Frontal cortex (tissue), 4 donors: ENCODE measurements at places on chromosomes 5 and 9. TPM values are rescaled to one million over a fixed set of nuclear protein-coding genes. Genes with fewer than 3 reads are reported as not detected.
A peak's percentile ranks its signal among the peaks of the same experiment; 100 is the strongest.

GRCh38 chr5:134466241-134467069, 54.8 kb upstream of the CDKN2AIPNL start:
- peak; percentile 58 for DNase-seq

- DNase-seq: peak; percentile 17
These were observed 4.5 kb downstream of the LMX1B start for GRCh38 chr9:126618190-126618584.

DNA sequence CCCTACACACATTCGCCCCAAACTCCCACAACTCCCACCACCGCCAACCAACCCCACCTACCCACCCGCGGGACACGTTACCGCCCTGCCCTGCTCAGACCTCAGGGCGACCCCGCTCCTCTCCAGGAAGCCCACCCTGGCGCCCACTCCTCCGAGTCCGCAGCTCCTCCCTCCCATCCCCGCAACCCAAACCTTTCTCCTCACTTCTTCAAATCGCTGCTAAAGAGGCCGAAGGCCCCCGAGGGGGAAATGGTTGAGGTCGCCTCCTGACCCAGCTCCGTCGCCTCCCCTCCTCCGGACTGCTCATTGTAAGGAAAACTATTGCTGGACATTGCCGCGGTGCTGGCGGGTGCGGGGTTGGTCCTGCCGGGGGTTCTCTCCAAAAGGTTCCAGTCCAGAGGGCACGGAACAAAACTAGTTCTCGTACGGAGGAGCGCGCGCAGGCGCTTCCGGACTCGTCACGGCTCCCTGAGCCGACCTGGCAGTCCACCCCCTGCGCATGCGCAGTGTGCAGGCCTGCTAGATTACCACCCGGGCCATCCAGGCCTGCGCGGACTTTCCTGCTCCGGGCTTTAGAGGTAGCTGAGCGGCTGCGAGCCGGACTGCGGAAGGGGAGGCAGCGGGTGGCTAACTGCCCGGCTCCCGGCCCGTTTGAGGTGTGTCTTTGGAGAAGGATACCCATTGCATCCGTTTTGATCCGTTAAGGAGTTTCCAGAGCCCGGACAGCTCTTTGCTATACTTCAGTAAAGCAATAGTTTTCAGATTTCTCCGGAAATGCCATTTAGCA, at the start of gene AP3B1:
AP3B1 (minus strand) TSS at position 451 of the 787 bp plus-strand sequence; CDS start at position 332, 119 bp downstream.
- DNase-seq: peak; percentile 71

GRCh38 chr5:1800472-1801221, 560 bp upstream of the NDUFS6 start:
- DNase-seq: peak; percentile 47

The C9orf50 gene
- not detected for total RNA-seq

- DNase-seq: no peak
These were observed 24.0 kb downstream of the SYK start for GRCh38 chr9:90825586-90825985.

GRCh38 chr9:69542942-69543704, 129.0 kb downstream of the APBA1 start:
- DNase-seq: no peak

DNA sequence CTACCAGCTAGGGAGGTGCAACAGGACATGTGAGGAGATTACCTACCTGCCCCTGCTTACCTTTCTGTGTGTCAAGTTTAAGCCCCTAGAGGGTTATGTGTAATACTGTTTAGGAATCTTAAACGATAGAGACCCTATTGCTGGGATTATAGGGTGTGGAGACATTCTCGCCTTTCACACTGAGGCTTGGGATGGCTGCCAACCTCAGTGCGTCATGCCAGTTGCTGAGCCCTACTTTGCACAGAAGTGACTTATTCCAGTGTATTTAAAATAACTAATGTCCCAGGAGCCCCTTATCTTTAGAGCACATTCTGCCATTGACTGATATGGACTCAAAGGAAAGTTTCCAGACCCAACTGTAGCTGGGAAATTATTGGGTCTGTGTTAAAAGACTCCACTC, 76.6 kb upstream of the XPA start:
- no peak for DNase-seq

DNA sequence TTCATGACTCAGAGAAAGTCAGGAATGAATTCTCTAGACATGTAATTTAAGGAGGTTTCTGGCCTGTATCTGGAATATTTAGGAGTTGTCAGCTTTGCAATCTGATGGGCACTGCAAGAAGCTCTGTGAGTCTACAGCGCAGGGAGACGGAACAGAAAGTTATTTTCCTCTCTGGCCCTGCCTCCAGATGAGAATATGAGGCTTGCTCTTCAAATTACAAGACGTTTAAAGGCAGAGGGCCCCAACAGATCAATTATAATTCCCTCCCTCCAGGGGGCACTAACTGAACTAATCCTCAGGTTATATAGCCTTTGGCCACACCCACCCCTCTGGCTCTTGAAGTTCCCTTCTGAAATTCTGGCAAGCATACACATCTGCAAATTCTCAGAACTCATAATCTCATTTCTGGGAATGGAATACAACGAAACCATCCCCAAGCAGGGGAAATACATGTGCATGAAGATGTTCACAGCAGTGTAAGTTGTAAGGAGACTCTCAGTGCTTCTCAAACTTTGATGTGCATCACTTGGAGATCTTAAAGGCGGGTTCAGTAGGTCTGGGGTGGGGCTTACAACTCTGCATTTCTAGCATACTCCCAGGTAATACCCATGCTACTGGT, 307.6 kb downstream of the CWC27 start:
- no peak for DNase-seq
